ENCODE measurements at places on chromosomes 1 and 21.

GRCh38 chr1:39139723-39140360 is 64.7 kb upstream of the MACF1 start:
- no peak for DNase-seq

DNA sequence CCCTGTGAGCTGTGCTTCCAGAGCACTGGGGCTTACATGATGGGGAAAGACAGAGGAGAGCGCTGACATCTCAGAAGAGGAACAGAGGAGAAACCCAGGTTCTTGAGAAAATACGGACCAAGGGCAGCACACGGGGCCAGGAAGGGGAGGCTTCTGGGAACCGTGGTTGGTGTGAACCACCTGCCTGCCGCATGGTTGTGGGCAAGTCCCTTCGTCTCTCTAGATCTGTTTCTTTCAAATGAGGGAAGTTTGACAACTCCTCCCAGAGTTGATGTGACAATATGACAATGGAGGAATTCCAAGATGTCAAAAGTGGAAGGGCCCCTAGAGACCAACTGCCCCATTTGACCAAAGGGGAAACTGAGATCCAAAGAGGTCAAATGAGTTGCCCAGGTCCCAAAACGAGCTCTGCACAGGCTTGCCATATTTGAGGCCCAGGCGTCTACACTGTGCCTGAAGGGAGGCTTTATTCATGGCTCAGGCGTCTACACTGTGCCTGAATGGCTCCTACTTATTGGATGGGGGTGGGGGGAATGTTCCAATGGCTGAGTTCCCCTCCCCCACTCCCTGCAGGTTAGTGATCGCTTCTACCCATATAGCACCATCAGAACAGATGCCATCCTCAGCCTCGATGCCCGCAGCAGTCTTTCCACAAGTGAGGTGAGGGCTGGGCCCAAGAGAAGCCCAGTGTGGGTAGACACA is 11.2 kb downstream of the EXTL1 start:
- DNase-seq = no peak

- no peak for DNase-seq
Observed at GRCh38 chr1:22044690-22045420, 7.7 kb upstream of the CDC42 start.

- no peak for DNase-seq
Observed at GRCh38 chr1:232868793-232869491, 63.7 kb downstream of the MAP10 start.

DNA sequence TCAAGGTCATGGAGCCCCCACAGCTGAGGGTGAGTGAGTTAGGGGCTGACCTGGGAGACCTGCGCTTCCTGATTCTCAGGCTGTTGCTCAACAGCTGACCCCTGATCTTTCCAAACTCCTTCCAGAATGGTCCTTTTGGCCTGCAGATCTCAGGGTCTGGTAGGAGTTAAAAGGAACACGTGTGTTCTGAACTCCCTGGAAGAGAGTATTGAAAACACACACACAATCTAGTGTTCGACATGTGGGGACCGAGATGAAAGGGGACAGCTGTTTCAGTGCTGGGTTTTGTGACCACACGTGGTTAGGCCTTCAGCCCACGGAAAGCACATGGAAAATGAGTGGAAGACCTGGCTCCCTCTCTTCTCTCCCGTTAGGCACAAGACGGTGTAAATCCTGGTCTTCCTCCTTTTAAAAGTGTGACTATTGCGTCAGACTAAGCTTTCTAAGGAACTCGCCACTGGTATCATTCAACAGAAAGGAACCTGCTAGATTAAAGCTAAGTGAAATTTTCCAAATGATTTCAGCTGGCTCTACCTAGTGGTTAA is 49.6 kb downstream of the RUNX1 start:
- no peak for DNase-seq

GRCh38 chr1:21294266-21294989 is 4.2 kb upstream of the ECE1 start:
- DNase-seq = peak; percentile 97

DNA sequence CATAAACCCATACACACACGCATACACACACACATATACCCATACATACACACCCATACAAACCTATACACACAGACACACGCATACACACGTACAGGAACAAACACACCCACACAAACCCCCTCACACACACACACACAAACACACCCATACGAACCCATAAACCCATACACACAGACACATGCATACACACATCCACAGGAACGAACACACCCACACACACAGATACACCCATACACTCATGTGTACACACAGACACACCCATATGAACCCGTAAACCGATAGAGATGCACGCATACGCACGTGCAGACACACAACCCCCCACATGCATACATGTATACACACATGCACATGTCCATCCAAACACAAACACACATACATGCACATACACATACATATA is 9.5 kb downstream of the WNT9A start:
- DNase-seq = no peak

- no peak for DNase-seq
Observed at GRCh38 chr1:151292207-151293030, 10.3 kb downstream of the ZNF687 start.

DNA sequence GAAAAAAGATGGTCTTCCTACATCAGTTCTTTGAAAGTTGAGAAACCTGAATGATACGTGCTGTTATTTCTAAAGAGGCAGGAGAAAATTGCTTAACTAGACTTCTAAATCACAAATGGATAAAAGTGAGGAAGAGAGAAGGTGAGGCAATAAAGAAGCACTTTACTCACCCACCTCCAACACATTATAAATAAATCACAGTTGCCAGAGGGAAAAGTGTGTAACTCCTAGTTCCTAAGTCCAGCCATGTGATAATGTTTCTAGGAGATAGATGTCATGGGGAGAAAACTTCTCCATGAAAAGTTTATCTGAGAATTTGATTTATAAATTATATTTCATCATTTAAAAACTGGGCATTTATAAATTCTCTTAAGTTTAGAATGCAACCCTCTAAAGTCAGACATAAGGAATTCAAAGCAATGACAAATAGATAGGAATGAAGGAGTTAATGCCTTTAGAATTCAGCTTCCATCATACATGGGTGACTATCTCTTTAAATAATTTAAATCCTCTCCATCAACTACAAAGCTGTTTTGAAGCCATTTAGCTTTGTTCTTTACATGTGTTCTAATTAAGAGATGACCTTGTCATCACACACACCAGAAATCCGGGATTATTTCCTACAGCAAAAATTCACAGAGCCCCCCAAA is 60.0 kb downstream of the NRIP1 start:
- DNase-seq = no peak

GRCh38 chr1:52402860-52403240 is 1.4 kb downstream of the ORC1 start:
- DNase-seq = no peak
